ENCODE measurements at places on chromosomes 5 and 9.

DNA sequence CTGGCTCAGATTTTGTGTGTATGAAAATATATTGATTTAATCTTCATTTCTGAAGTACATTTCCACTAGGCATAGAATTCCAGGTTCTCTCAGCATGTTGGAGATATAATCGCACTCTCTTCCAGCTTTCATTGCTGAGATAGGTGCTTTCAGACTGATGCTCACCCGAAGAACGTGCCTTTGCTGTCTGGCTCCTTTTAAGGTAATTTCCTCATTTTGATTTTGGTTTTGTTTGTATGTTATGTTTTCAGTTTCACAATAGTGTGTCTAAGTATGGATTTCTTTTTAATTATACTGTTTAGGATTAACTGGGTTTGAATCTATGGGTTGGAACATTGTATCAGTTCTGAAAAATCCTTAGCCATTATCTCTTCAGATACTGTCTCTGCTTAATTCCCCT, 132.0 kb upstream of the NFIB start:
- DNase-seq = no peak

DNA sequence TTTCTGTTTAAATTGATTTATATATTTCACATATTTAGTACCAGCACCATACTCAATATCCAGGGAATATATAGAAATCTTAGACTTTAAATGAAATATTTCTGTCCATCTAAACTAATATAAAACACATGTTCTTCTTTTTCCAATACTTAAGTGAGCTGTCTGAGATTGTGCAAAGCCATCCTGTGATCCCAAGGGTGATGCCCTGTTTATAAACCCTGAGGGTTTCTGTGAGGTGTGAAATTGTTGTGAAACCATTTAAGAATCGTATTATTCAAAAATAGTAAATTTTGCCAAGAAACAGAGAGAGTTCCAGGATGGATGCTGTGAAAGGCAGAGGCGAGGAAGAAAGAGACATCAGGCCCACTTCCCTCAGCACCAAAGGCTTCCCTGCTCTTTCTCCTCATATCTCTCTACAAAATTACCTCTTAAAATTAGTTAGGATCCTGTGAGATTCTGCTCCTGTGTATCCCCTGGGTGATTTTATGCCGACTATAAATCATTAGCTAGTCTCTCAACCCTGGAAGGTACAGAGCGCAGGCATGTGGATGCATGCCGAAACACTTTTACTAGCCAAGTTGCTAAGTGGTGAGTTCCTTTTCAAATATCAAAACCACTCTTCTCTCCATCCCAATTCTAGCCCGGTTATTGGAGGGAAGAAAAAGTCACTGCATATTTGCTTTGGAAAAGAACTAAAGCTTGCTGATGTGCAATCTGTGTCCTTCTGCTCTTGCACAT, 183.0 kb downstream of the GLIS3 start:
- peak; percentile 94 for DNase-seq

GRCh38 chr9:21119093-21119770, 22.4 kb downstream of the IFNW1 start:
- DNase-seq = no peak

GRCh38 chr5:173815571-173815970, 72.6 kb upstream of the CPEB4 start:
- no peak for DNase-seq

DNA sequence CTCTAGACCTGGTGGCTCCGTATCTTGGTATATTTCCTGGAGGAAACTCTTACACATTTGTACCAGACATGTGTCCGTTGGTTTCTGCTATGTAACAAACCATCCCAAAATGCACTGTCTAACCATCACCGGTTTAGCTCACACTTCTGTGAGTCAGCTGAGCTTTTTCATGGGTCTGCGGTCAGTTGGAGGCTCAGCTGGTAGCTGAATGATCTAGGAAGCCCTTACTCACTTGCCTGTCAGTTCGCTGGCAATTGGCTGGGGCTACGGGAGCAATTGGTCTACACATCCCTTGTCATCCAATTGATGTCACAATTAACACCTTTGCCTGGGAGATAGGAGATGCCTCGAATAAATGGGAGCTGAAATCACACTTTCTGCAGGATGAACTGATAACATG, 11.6 kb upstream of the WHRN start:
- peak; percentile 84 for DNase-seq

GRCh38 chr9:110640736-110641135, 27.9 kb upstream of the MUSK start:
- no peak for DNase-seq

DNA sequence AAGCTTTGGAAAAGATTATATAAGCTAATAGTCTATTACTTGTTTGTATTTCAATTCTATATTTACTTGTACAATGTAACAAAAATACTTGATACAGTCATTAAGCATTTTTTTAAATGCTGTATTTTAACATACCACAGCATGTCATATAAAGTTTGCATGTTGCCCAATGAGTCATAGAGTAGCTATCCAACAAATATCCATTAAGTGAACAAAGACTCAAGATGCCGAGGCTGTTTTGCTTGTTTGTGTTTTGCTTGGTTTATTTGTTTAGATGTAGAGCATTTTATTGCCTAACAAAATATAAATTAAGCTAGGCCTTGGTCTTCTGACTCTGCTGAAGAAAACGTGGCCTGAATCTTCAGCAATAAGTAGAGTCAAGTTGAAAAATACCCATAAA, 1584.3 kb upstream of the NUDT12 start:
- DNase-seq = no peak

DNA sequence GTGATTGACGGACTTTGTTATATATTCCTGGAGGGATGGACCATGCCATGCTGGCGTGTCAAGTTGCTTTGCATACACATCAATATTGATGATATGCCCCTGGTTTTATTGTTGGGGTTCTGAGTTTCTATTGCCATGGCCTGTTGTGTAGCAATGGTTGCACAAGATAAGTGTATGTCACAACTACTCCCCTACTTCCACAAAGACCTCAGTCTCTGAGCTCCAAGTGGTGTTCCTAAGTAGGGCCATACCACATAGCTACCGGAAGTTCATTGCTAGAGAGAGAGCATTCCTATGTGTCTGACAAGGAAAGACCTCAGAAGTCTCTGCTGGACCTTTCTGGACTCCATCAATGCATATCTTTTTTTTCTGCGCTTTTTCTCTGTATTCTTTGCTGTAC, 19.8 kb downstream of the TXNDC8 start:
- no peak for DNase-seq

DNA sequence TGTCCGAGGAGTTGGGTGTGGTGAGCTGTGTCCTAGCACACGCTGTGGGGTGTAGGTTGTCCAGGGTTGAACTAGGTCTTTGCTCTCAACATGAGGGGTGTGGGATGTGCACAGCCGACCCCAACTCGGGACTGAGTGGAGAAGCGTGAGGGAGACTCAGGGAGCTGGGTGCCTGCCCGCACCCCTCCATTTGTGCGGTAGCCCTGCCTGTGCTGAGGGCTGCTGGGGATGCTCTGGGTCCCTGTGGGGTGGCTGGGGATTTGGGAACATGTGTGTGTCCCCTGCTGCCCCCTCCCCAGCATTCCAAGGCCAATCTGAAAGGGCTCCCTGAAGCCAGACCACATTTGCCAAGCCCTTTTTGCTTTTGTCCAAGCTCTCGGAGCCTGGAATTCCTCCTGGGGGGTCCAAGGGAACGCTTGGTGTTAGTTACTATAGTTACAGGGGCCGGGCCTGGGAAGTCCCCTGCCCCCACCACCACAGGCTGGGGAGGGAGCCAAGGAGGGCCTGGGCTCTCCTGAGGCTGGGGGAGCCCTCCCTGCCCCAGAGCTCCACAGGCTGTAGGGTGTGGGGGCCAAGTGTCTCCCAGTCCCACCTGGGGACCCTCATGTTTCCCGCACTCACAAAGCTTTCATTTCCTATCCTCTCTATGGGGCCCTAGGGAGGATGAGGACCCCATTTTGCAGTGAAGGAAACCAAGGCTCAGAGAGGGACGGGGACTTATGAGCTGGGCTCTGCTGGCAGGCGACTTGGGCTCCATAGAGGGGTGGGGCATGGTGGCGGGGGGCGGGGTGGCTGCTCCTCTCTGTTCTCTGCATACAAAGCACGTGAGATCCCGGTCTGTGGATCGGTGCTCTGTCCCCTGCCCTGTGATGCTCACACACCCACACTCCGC, 1.1 kb downstream of the CRB2 start:
- no peak for DNase-seq

- no peak for DNase-seq
These were observed 41.2 kb downstream of the ANKS6 start for GRCh38 chr9:98755006-98755618.

DNA sequence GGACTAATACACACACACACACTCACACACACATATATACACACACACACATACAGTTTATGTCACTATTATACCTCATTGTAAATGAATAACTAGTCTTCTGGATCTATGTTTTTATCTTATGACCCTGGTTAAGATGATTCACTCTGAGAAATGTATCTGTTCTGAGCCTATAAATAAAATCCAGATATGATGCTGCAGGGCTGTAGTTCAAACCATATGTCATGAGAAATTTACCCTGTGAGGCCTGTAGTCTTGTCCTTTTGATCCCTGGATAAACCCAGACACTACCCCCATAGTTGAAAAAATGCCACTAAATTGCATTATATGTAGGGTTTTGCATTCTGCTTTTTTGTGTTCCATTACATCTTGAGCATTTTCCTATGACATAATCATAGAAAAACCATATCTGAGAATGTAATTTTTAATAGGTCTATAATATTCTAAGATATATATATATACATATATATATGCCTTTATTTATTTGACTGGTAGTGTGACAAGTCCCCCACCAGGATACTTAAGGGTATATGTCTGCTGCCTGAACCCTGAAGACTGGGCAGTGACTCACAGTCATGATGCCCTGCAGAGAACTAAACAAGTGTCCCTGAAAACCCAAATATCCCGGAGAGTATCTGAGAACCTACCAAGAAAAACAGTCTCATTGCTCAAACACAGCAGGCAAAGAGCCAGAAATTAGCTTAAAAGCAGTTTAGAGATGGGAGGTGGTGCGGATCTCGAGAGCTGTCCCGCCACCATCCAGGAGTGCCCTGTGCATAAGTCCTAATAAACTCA, 18.4 kb upstream of the ALDOB start:
- DNase-seq = peak; percentile 54

DNA sequence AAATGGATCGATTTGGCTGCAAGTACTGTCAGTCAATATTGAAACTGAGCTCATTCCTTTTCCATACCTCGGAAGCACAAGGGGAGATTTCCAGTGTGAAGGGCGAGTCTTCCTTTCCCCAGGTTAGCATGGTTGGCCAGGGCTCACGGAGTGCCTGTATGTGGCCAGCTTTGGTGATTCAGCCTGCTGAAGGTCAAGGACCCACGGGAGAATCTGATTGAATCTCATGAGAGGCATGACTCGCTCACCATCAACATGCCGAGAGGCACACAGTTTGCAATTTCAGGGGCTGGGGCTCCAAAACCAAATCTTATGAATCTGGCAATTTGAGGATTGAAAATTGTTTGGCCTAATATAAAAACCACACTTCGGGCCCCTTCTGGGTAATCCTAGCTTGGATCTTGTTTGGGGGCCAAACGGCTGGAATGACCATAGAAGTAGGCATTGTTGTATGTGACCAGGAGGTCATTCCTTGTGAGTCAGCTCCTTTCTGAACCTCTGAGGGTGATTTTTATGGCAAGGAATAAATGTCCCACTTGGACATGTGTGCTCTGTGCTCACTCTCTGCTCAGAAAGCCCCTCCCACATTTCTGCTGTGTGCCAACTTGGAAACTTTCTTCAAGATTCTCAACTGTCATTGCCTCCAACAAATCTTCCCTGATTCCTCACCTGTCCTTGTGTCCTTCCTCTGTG, 69.8 kb downstream of the DOCK2 start:
- DNase-seq = peak; percentile 88
